CD4-positive, alpha-beta T cell (primary cell): ENCODE measurements at places on chromosomes 11 and 22.

GRCh38 chr11:69352715-69353319, 58.9 kb downstream of the MYEOV start:
- DNase-seq: peak; percentile 25

DNA sequence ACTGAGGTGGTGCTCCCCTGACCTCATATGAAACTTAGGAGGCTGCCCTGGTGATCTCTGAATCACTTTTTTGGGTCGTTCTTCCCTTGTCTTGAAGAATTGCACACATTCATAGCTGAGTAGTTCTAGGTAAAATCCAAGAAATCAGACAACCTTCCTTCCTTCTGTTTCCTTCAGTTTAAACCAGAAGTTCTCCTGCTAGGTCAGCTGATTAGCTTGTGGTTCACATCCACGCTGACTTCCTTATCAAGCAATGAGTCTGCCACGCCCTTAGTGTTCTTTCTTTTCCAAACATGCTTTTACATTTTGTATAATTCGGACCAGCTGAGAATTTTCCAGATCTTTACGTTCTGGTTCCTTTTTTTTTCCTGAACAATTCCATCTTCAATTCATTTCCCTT, 892.8 kb downstream of the NTM start:
- no peak for DNase-seq

GRCh38 chr22:42688241-42689211, 32.1 kb downstream of the A4GALT start:
- no peak for DNase-seq

DNA sequence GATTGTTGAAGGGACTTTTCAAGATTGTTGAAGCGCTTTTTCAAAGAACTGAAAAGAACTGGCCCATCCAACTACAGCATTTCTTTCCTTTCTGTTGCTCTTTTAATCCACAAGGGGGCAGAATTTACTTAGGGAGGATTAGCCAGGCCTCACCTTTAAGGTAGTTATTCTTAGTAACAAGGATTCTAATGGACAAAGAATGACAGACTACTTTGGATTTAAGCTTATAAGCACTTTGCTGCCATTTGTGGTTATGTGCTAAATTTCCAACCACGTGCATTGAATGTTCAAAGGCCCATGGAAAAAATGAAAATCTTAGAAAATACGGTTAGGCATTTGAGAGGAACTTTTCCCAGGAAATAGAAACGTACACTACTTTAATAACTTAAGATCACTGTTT, 49.5 kb upstream of the HSPA8 start:
- no peak for DNase-seq

DNA sequence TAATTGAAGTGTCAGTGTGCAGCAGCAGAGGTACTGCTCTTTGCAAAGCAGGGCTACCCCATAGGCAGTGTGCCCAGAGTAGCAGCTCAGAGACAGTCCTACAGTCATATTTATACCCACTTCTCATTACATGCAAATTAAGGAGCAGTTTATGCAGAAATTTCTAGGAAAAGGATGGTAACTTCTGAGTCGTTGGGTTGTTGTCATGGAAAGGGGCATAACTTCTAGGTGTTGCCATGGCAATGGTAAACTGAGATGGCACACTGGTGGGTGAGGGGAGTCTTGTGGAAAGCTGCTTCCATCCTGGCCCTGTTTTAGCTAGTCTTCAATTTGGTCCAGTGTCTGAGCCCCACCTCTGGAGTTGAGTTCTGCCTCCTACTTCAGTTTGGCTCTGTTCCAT, 77.4 kb downstream of the MN1 start:
- DNase-seq: no peak

- DNase-seq: peak; percentile 71
Observed at GRCh38 chr11:396948-397548, 3.0 kb downstream of the PKP3 start.

GRCh38 chr22:43018615-43019014, 3.7 kb upstream of the PACSIN2 start:
- DNase-seq: no peak

- no peak for DNase-seq
Observed at GRCh38 chr11:86720546-86720945, 48.1 kb upstream of the ME3 start.

DNA sequence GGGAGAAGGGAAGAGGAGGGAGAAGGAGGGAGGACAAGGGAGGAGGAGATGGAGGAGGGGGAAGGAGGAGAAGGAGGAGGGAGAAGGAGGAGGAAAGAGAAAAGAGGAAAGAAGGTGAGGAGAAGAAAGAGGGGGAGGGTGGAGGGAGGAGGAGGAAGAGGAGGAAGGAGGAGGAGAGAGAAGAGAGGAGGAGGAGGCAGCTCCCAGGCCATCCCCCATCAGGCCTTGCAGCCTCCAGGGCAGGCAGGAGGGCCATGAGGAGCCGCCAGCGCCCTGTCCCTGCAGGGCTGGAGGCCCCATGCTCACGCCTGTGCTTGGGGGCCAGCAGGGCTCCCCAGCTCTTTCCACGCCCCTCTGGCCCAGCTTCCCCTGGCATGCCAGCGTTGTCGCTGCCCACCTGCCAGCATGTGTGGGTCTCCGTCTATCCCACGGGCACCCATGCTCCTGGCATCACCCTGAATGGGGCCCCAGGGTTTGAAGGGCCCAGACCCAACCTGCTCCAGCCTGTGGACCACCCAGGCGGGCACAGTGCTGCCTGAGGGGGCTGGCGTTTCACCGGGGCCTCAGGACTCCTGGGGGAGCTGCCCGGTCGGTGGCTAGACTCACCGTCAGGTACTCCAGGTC, 5.2 kb downstream of the TSPAN32 start:
- DNase-seq: no peak

GRCh38 chr11:2581151-2581930, 118.5 kb downstream of the KCNQ1OT1 start:
- DNase-seq: no peak

DNA sequence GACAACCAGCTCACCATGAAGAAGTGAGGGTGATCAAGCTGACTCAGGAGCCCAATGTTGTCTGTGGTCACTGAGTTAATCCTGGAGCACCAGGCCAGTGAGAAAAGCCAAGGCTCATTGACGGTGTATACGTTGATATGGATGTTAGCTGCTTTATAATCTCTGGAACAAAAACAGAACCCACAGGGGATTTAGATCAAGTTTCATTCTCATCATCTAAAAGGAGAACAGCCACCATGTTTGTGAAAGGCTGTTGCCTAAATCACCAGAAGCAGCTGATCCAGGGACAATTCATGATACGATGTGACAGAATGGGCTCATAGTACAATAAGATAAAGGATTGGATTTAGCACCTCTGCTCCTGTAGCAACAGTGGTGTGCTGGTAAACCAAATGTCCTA, 68.5 kb downstream of the GDPD4 start:
- DNase-seq: no peak

GRCh38 chr11:57496109-57496820, 19.2 kb downstream of the SLC43A1 start:
- no peak for DNase-seq

DNA sequence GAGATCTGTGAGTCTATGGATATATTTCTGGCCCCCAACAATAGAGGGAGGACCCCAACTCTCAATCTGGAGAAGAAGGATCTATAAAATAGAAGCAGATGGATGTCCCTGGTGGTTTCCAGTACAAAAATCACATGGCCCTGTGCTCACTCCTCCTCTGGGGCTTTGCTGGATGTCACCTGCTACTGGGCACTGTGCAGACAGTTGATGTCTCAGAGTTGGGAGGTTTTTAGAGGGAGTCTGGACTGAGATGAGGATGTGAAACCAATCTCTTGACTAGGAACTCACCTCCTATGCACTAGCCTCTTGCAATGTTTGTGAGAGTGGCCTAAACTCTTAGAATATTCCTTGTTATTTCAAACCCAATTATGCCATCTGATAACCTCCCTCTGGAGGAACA, 107.2 kb downstream of the SCN3B start:
- no peak for DNase-seq

- no peak for DNase-seq
Observed at GRCh38 chr11:89633135-89633705, 76.9 kb upstream of the TRIM77 start.

GRCh38 chr11:72751116-72752087, 806 bp downstream of the ARAP1 start:
- DNase-seq: no peak

DNA sequence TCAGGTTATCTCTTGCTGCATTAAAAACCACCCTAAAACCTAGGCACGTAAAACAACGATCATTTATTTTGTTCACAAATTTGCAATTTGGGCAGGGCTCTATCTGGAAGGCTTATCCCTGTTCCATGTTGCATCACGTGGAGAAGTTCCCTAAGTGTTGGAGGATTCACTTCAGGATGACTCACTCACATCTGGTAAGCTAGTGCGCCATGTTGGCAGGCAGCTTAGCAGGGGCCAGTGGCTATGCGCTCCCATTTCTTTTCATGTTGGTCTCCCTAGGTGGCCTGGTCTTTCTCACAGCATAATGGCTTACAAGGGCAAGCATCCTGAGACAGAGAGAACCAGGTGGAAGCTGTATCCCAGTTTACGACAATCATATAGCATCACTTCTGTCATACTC, 226.8 kb downstream of the BLID start:
- no peak for DNase-seq

GRCh38 chr11:65911682-65912568, 6.9 kb downstream of the C11orf68 start:
- no peak for DNase-seq

DNA sequence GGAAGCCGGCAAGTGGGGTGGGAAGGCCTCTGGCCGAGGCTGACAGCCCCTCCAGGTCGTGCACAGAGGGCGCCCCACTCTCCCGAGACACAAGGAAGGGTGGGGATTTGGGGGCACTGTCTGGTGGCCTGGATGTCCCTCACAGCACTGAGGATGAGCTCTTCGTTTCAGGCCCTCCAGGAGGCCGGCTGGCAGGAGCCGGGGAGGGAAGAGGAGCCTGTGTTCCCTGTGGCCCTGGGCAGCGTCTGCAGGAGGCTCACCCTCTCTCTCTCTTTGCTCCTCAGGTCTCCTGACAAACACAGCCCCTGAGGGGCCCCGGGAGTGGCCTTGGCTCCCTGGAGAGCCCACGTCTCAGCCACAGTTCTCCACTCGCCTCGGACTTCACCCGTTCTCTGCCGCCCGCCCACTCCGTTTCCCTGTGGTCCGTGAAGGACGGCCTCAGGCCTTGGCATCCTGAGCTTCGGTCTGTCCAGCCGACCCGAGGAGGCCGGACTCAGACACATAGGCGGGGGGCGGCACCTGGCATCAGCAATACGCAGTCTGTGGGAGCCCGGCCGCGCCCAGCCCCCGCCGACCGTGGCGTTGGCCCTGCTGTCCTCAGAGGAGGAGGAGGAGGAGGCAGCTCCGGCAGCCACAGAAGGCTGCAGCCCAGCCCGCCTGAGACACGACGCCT, 1078.0 kb downstream of the BRD1 start:
- no peak for DNase-seq

- DNase-seq: peak; percentile 17
Observed at GRCh38 chr22:30864441-30865420, 103.8 kb downstream of the MORC2 start.

GRCh38 chr11:118768690-118769089, 22.3 kb downstream of the DDX6 start:
- no peak for DNase-seq

- no peak for DNase-seq
Observed at GRCh38 chr11:63609536-63609935, 4.7 kb downstream of the PLAAT3 start.

- DNase-seq: no peak
Observed at GRCh38 chr11:120236169-120237107, 3.5 kb upstream of the POU2F3 start.

DNA sequence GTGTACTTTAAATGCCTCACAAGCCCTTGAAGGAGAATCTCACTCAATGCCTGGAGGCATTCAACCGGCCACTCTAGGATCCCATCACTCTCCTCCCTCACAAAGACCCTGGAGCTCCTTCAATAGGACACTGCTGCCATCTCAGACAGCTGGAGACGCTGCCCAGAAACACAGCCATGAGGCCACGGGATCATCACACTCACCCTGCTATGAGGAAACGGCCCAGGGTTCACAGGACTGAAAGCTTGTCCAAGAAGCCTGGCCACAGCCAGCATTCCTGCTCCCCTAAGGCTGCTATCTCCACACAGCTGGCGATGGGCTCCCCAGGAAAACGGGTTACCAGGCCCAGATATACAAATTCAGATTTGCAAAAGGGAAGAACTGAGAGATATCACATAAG, 13.2 kb downstream of the CARS1 start:
- DNase-seq: no peak

- DNase-seq: no peak
Observed at GRCh38 chr22:40585310-40585751, 51.2 kb downstream of the MRTFA start.

DNA sequence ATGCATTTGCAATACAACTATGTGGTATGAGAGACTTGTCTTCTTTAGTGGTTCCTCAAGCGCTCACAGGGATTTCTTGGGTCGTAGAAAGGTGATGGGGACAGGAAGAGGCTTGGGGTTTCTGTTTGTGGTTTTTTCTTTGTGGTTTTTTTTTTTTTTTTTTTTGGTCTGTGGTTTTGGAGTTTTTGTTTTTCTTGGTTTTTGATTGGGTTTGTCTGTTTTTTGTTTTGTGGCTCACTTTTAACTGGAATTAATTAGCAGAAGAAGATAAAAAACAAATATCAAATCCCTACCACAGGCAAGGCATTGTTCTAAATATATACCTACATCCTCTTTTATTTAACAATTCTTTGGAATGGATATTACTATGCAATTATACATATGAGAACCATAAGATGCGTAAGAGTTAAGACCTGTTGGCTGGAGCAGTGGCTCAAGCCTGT, 5.5 kb downstream of the TTC28 start:
- DNase-seq: peak; percentile 85
